Spinal cord (tissue), 10 donors: ENCODE measurements at places on chromosomes 7 and 10. TPM values are rescaled to one million over a fixed set of nuclear protein-coding genes. Genes with fewer than 3 reads are reported as not detected.

GRCh38 chr10:26621889-26622711 is 75.4 kb upstream of the PDSS1 start:
- no peak for DNase-seq
- no peaks in the 10 kb centered on the region for H3K36me3 ChIP-seq
- H3K27ac ChIP-seq, result no peak overlapping the region

DNA sequence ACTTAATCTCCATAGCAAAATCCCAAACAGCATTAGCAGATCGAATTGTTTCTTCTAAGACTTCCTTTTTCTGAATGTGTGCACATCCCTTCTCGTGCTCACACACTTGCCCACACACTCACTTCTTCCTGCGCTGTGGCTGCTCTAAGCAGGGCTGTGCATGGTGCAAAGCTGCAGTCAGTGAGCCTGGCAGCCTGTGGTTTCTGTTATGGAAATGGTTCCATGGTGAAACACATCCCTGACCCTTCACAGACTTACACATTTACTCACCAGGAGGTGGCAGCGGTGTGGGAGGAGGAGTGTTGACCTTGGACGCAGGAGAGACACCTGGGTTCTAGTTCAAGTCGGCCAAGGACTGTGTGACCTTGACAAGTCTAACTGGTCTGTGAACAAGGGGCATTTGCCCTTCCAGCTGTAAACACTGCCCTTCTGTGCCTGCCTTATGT is 24.9 kb downstream of the MTURN start:
- no peaks in the 10 kb centered on the region for H3K27me3 ChIP-seq
- no peak overlapping the region for H3K27ac ChIP-seq
- DNase-seq, result no peak

DNA sequence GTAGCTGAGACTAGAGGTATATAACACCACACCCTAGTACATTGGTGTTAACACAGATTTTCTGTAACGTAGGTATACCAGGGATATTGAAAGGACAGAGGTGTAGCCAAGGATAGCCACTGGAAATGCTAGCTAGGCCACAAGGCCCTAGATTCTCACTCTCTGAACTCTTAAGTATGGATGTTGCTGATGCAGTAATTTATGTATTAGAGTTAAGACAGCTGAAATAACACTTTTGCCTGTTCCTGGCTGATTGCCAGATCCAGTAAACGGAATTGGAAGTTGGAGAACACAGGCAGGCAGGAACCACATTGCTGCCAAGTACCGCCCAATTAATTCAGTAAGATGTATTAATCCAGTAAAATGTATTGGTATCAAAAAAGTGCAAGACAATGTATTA is 1.8 kb downstream of the CALU start:
- H3K4me1 ChIP-seq, result no peaks in the 10 kb centered on the region
- no peaks in the 10 kb centered on the region for H3K36me3 ChIP-seq
- no peaks in the 10 kb centered on the region for H3K27me3 ChIP-seq
- H3K4me3 ChIP-seq, result peak overlapping the region; percentile 95

DPP6 gene
- 104 TPM for polyA plus RNA-seq
